ENCODE measurements at places on chromosomes 7 and 10.
A peak's percentile ranks its signal among the peaks of the same experiment; 100 is the strongest.

DNA sequence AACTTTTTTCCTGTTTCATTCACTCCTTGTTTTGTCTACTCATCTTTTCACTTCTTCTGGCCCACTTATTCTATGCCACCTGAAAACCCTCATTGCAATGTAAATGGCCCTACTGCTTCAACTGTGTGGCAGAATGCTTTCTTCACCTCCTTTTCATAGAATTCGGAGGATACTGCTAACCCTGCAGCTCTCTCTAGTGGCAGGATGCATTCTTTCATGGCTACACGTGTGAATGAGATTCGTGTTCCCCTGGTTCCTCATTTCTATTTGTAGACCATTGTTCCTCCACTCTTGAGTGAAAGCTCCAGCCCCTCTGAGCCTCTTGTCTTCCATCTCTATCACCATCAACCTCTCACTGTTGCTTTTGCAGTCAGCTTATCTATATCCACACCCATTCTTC lies 20.9 kb upstream of the CYP26C1 start:
- DNase-seq = peak; percentile 38

- DNase-seq = no peak
Observed at GRCh38 chr10:114491419-114491818, 87.1 kb upstream of the AFAP1L2 start.

- no peak for DNase-seq
Observed at GRCh38 chr7:45401155-45401554, 173.0 kb upstream of the ADCY1 start.

DNA sequence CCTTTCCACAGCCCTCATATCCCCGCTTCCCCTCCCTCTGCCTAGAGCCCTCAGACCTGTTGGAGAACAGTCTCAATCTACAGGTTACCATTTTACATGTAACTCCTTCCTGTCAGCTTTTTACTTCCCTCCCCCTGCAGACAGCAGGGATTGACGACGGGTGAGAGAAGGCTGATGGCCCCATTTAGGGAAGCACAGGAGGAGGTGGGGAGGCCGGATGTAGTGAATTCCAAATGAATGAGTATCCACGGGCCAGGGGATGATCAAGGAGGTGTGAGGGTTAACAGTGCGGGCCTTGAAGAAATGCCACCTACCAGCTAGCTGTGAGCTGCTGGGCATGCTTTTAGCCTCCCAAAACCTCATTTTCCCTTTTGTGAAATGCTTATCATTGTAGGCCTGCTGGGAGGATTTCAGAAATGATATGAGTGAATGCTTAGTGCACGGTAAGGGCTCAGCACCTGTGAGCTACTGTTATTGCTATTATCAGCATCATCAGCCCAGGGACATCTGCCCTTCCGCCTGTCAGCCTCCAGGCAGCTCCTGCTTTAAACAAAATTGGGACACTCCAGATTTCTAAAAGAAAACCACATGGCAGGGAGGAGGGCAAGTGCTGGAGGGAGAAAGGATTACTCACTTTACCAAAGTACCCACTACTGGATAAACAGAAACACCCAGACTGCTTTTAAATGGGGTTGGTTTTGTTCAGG lies 6.5 kb upstream of the NANOS1 start:
- DNase-seq = peak; percentile 87

GRCh38 chr10:74875966-74876365 lies 49.6 kb downstream of the KAT6B start:
- DNase-seq = no peak

DNA sequence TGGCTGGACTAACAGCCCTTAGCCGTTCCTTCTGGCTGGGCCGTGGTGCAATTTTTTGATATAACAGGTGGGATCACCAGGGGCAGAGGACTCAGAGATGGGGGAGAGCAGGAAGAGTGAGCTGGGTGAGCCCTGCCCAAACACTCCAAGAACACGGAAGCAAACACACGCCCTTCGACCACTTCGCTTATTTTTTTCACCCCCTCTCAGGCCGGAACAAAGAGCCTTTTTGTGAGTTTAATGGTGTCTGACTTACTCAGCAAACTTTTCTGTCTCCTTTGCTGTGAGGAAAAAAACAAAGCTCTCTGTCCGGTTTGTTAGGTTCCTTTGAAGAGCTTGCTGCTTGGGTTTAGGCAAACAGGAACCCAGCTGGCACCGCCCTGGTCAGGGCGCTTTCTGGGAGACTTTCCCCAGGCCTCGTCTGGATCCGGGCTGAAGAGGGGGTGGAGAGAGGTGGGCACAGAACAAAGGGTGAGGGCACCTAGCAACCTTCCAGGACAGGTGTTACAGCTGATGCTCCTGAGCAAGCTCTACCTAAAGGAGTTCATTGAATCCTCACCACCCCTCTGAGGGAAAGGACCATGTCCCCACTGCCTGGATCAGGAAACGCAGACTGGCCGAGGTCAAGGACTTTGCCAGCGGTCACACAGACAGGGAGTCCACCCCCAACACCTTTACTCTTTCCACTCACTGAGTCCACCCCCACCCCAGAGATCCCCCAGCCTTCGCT lies 23.3 kb downstream of the CALML3 start:
- peak; percentile 90 for DNase-seq

DNA sequence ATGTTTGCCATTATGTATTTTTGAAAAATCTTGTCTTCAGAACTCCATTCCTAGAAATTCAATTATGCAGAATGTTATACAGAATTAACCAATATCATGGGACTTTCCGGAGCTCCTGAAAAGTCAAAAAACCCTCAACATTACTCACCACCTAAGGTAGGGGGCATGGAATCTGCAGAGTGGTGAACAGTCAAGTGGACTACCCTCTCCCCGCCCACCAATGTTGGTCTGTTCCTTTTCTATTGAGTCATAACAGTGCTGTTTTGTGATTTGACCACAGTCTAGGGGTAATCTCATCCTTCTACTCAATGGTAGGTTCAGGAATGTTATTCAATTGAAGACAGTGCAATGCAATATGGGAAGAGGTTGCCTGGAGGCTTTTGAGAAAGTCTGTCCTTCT lies 130.5 kb upstream of the HABP2 start:
- DNase-seq = no peak

DNA sequence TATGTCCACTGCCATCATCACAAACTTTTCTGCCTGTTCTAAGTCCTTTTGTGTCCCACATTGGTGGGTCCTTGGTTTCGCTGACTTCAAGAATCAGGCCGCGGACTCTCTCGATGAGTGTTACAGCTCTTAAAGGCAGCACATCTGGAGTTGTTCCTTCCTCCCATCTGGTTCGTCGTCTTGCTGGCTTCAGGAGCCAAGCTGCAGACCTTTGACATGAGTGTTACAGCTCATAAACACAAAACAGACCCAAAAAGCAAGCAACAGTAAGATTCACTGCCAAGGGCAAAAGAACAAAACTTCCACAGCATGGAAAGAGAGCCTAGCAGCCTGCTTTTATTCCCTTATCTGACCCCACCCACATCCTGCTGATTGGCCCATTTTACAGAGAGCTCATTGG lies 30.2 kb downstream of the ASNS start:
- no peak for DNase-seq

GRCh38 chr7:40850017-40850416 lies 715.2 kb downstream of the SUGCT start:
- peak; percentile 3 for DNase-seq

DNA sequence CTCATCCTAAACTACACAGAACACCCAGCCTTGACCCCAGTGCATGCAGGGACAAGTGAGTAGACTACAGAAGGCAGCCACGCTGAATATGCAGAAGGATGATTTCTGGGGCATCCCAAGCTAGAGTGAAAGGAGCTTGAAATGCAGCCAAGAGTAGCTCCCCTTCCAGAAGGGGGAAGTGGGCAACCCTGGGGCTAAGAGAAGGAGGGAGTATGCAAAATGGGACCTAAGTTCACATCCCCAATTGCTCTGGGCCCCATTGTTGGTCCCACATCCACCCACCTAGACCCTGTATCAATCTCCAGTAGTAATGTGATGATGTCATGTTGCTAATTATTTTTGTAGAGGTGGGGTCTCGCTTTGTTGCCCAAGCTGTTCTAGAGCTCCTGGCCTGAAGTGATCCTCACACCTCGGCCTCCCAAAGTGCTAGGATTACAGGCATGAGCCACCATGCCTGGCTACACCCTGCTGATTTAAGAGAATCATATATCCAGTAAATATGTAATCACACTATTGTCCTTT lies 5.6 kb upstream of the PSTK start:
- no peak for DNase-seq

DNA sequence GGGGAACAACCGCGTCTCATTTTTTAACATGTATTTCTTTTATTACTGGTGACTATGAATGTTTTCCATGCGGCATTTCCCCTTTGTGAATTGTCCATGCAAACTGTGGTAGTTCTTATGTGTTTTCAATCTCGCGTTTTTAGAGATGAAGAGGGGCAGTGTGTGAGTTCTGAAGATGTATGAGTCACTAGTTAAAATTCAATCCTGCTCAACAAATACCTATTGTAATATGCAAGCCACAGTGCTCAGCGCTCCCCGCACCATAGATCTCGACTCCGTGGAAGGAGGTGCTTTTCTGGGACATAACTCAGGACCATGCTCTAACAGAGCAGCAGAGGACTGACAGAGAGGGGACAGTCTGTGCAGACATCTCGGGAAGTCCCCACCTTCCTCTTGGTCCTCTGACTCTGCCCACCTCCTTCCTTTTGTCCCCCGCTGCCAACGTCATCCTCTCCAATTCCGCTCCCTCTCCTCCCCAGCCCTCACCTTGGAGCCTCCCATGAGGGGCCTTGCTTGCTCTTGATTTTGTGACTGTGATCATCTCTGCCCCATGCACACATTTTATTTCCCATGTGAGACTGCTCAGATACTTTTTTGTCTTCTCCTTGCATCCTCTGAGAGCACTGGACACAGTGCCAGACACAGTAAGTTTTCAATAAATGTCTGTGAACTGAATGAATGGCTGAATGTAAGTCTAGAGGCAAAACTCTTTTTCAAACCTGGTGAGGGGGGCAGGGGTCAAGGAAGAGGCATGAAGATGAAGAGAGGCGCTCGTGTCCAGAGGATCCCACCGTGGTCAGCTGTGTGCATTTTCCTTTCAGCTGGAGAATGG lies 42.7 kb upstream of the PLEKHA1 start:
- peak; percentile 15 for DNase-seq

DNA sequence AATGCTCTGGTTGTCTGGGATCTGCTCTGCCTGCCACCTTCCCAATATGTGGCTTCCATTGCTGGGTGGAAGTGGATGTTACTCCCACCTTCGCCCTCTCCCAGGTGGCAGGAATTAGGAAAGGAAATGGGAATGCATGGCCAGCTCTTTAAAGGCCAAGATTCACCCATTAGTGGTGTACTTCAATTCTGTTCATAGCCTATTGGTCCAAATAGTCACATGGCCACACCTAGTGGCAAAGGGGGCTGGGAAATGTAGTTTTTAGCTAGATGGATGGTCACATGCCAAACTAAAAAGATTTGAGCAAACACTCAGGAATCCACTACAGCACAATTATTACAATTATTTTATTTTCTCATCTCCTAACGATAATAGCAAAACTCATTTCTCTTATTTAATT lies 135.1 kb downstream of the NPY start:
- peak; percentile 22 for DNase-seq

GRCh38 chr10:84659497-84660439 lies 331.4 kb downstream of the CCSER2 start:
- DNase-seq = no peak

GRCh38 chr10:6716516-6716915 lies 136.4 kb upstream of the PRKCQ start:
- peak; percentile 31 for DNase-seq

GRCh38 chr10:78616125-78616695 lies 452.6 kb upstream of the ZMIZ1 start:
- DNase-seq = no peak

GRCh38 chr7:81414411-81414810 lies 355.4 kb downstream of the HGF start:
- DNase-seq = no peak

GRCh38 chr7:152076324-152076821 lies 50.9 kb downstream of the GALNT11 start:
- DNase-seq = peak; percentile 7

GRCh38 chr10:133458021-133458709 lies 4.4 kb downstream of the SCART1 start:
- no peak for DNase-seq

DNA sequence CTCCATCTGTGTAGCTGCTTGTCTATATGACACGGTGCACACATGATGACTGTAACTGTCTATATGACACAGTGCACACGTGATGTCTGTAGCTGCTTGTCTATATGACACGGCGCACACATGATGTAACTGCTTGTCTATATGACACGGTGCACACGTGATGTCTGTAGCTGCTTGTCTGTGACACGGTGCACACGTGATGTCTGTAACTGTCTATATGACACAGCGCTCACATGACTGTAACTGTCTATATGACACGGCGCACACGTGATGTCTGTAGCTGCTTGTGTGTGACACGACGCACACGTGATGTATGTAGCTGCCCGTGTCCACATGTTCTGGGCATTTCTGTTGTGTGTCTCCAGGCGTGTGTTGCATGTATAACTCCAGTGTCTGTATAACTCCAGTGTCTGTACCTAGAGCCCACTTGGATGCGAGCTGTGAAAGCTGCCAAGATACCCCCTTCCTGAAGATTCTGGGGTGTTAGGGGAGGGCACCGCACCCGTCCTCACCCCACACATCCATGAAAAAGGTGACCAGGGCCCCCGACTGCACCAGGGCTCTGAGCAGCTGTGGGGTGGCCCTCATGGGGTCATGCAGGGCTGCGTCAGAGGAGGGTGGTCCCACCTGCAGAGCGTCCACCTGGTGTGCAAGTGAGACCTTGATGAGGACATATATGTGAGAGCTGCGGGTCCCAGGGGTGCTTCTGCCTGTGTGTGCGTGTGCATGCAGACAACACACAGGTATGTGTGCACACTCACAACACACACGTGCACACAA lies 137.9 kb downstream of the ELFN1 start:
- DNase-seq = no peak

- DNase-seq = no peak
Observed at GRCh38 chr7:40880581-40880980, 745.8 kb downstream of the SUGCT start.

GRCh38 chr10:33111488-33112051 lies 153.5 kb upstream of the ITGB1 start:
- no peak for DNase-seq

DNA sequence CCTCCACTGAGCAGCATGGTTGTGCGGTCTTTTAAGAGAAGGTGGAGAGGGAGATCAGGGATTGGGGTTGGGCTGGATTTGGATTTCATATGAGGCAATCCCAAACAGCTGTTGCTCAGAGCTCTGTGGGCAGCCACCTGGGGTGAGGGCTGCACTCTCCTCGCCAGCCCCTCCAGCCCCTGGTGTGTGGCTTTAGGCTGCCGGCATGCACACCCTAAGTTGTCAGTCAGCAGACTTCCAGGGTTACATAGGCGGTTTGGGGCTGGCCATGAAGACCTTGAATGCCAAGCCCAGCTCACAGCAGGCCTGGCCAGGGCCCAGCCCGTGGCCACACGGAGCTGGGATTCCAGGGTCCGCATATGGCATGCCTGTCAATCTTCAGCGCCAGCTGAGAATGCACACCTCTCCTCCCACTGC lies 54.8 kb downstream of the ZMIZ1 start:
- DNase-seq = no peak

DNA sequence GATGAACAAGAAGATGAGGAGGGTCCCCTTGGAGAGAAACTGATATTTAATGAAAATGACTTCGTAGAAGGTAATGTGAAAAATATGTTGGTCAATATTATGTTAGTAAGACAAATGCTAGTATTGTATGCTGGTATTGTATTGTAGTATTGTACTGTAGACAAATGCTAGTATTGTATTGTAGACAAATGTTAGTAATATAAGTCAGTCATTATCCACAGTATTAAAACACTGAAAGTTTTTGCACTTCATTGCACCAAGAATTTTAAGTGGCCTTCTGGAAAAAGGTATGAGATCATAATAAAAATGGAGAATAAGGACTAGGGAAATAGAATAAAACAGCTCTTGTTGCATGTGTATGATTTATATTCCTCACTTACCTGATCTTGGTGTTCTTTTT lies 17.5 kb downstream of the CSGALNACT2 start:
- DNase-seq = no peak
